ENCODE measurements at places on chromosomes 13 and 19.
A peak's percentile ranks its signal among the peaks of the same experiment; 100 is the strongest.

GRCh38 chr13:40432018-40432978 lies 234.1 kb downstream of the FOXO1 start:
- DNase-seq, result no peak

- DNase-seq, result no peak
Measured at GRCh38 chr13:112376050-112376681, at the start of gene SPACA7. TSS of gene SPACA7 (plus strand) at chr13:112376355. CDS start at chr13:112376386, 31 bp downstream.

- DNase-seq, result no peak
Measured at GRCh38 chr19:8209462-8210378, 550 bp downstream of the CERS4 start.

DNA sequence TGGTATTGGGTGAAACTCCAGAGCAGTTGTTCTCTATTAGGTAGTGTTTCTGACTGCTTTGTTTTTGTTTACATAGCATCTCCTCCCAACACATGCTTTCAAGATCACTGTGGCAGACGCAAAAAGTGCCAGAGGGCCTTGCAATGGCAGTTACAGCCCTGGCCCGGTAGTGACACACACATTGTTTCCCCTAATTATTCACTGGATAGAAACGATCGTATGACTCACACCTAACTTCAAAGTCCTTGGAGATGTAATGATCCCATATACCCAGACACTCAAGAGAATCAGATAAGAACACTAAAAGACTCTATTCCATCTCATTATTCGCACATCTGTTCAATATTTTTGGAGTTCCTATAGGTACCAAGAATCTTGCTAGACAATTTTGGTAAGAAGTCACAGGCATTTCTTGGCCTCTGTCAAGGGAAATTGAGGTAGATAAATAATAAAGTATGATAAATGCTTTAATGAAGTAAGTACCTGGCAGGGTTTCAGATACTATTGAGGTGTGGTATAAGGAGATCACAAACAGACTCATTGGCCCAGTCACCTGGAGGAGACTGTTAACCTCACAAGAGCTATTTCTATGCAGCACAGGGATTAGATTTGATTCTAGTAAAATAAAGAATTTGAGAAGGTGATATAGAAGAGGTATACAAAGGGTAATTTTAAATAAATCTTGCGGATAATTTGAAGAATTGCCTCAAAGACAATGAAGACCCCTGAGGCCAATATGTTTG lies 485.3 kb downstream of the SLITRK6 start:
- peak; percentile 3 for DNase-seq

GRCh38 chr13:64029343-64030093 lies 2613.9 kb upstream of the PCDH20 start:
- DNase-seq, result no peak

DNA sequence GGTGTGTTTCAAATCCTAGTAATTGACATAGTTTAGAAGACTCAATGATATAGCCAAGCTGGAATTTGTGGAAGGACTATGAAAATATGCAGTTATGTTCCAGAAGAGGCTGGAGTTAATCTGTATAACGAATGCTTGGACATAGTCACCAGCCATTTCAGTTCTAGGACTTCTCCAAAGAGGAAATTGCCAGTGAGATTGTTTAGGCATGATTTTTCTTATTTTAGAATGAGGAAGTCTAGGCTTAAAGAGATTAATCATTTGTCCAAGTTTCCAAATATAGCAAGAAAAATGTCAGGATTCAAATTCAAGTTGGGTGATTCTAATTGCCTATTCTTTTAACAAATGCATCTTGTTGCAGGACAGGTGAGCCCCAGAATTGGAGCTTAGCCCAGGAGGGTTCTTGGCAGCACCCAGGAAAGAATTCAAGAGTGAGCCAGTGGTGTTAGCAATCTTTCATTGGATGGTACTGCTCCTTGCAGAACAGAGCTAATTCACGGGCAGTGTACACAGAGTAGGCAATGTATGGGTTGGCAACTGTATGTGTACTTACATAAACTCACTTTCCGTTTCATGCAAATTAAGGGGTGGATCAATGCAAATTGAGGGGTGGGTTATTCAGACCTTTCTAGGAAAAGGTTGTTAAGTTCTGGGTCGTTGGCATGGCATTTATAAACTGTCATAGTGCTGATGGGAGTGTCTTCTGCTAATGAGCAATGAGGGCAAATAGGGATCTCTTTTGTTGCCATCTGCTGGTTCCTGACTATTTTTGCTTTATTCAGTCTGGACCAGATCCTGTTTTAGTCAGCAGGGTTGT lies 763.1 kb upstream of the SLITRK1 start:
- DNase-seq, result no peak

- DNase-seq, result no peak
Measured at GRCh38 chr19:51029718-51030117, 3.3 kb upstream of the KLK11 start.

- peak; percentile 38 for DNase-seq
Measured at GRCh38 chr13:41311406-41312175, 524 bp downstream of the NAA16 start.

DNA sequence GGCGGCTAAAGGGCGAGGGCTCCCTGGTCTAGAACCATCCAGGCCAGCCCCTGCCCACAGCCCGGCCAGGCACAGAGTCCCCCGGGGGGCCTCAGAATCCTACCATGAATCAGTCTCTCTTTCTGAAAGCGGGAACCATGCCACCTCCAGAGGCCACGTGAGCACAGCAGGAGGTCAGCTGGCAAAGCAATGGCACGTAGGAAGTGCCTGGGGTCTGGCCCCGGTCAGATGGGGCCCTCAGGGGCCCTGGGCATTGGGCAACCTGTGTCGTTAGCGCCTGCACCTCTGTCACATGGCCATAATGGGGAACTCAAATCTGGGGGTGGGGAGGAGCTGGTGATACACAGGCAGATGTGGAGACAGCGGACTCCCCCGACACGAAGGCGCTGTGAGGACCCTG lies 8.8 kb downstream of the MFSD12 start:
- peak; percentile 49 for DNase-seq

GRCh38 chr19:16069813-16070365 lies 6.4 kb upstream of the TPM4 start:
- DNase-seq, result no peak

- no peak for DNase-seq
Measured at GRCh38 chr13:89057274-89057673, 1386.1 kb downstream of the SLITRK5 start.

DNA sequence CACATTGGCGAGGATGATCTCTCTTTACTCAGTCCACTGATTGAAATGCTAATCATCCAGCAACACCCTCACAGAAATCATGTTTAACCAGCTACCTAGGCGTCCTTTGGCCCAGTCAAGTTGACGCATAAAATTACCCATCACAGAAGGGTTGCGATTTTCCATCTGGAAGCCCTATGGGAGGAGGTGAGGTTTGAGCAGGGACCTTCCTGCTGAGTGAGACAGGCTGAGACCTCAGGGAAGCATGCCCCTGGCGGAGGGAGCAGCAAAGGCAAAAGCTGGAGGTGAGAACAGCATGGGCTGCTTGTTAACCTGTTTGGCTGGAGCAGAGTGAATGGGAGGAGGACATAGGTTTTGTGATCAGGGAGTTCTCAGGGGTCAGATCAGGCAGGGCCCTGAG lies 7.3 kb downstream of the TTC9B start:
- no peak for DNase-seq

DNA sequence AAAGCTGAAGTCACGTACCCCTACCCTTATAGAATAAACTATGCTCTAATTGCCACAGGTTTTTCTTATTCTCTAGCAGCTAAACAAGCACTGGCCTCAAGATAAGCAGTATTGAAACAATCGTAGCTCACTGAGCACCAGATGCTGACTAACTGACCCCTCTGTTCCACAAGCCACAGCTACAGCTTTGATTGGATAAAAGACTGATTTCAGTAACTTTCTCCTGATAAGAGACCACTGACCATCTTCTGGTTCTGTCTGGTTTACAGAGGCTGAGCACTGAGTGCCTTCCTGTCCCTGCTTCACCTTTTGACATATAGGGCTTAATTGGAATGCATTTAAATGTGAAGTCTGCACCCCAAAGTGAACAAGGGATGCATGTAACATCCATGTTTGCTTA lies 8.4 kb upstream of the RAP2A start:
- DNase-seq, result no peak

DNA sequence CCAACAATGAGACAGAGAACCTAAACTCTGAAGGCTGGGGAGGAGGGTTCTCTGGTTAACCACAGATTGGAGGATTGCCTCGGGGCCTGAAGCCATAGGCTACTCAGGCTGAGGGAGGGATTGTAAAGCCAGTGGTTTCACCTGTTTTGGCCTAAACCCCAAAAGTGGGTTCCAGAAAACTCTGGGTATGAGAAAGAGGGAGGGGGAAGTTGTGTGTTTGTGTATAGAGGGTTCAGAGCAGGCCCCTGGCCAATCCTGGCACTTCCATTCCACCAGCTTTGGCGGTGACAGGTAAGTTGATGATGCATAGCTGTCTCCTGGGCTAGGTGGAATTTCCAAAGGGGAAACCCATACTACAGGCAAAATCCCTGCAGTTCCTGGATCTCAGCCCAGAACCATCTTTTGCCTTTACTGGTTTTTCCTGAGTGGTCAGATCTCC lies 13.5 kb upstream of the CCDC97 start:
- DNase-seq, result no peak

GRCh38 chr13:82224806-82225205 lies 1657.5 kb downstream of the SLITRK1 start:
- DNase-seq, result no peak

DNA sequence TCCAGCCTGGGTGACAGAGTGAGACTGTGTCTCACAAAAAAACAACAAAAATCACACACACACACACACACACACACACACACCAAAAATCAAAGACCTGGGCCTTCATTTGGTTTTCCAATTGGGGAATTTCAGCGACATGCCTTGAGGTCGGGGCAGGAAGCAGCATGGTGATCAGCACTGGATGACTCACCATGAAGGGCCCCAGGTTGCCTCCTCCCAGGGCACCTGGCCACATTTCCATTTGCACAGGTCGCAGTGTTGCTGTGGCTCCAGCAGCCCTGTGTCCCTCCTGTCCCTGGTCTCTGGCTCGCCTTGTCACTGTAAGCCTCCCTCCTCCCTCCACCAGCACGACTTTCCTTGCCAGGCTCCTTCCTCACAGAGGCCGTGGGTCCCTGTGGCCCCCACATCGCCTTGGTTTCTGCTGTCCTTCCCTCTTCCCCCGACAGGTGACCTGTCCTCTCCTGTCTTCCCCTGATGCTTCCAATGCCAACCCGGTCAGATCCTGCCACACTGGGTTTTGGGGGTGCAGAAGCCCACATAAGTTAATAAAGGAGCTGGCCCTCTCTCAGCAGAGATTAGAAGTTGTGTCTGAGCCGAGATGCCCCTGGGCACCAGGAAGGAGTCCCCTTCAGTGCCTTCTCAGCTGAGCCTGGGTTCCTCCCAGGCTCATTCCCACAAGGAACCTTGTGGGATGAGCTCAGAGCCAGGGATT lies 66.7 kb downstream of the GPR12 start:
- no peak for DNase-seq

All from pons (tissue), 1 donor.